CD8-positive, alpha-beta T cell (primary cell): ENCODE measurements at places on chromosomes 12 and 14.

GRCh38 chr14:76331328-76332011, 44.5 kb upstream of the ESRRB start:
- no peak for DNase-seq

GRCh38 chr14:25009891-25010290, 40.1 kb downstream of the STXBP6 start:
- DNase-seq: no peak

- no peak for DNase-seq
Measured at GRCh38 chr12:9073076-9073475, 42.6 kb downstream of the A2M start.

DNA sequence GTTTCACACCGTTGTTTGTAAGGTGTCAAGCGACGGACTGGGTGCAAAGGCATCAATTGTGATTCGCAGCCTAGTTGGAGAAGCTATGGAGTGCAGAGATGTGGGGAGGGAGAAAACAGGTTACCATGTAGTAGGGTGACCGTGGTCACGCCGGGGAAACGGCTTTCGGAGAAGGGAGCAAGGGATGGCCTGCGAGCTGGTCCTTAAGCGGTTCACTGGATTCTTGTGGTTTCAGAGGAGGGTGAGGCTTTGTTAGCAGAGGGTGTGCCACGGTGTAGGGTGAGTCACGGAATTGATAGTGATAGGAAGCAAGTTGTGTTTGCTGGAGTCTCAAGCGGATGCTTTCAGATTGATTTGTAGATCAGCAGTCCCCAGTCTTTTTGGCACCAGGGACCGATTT, 2.3 kb downstream of the PIWIL1 start:
- DNase-seq: no peak

GRCh38 chr12:84054811-84055210, 857.8 kb downstream of the SLC6A15 start:
- no peak for DNase-seq

GRCh38 chr14:55426891-55427290, 13.5 kb downstream of the TBPL2 start:
- no peak for DNase-seq
